ENCODE measurements at places on chromosomes 6 and 20. TPM values are rescaled to one million over a fixed set of nuclear protein-coding genes. Genes with fewer than 3 reads are reported as not detected.

DNA sequence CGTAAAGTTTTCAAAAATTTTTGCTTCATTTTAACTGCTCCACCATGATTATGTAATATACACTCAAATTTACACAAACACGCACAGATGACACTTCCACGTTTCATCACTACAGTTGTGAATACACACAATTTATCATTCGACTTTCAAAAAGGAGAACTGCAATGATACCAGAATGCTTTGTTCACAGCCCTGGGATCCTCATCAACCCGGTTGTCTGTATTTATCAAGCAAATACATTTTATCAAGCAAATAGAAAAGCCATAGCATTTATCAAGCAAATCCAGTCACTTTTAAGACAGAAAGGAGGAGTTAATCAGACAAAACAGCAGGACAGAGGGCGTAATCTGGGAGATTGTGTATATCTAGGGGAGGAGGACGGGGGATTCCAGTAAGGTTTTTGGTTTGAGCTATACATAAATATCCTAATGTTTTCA lies 20.3 kb upstream of the ABT1 start:
- no peak for DNase-seq
- no peak overlapping the region for H3K27ac ChIP-seq
- H3K4me3 ChIP-seq, result no peak overlapping the region
- no peaks in the 10 kb centered on the region for H3K4me1 ChIP-seq
- H3K27me3 ChIP-seq, result no peaks in the 10 kb centered on the region

Gene WFDC5
- not detected for total RNA-seq

- DNase-seq, result no peak
- no peak overlapping the region for H3K4me3 ChIP-seq
- no peaks in the 10 kb centered on the region for H3K36me3 ChIP-seq
- no peak overlapping the region for H3K27ac ChIP-seq
These were observed 106.7 kb upstream of the CENPW start for GRCh38 chr6:126233192-126233591.

Gene ENPP5
- total RNA-seq, result 2.3 TPM

Gene MMP24
- total RNA-seq, result 13.0 TPM

Gene PNPLA1
- total RNA-seq, result 0.25 TPM

GRCh38 chr20:4848041-4848440 lies 126.3 kb downstream of the PRND start:
- no peak overlapping the region for H3K27ac ChIP-seq
- no peak overlapping the region for H3K4me3 ChIP-seq
- H3K27me3 ChIP-seq, result no peaks in the 10 kb centered on the region
- no peaks in the 10 kb centered on the region for H3K4me1 ChIP-seq
- no peak for DNase-seq
- H3K36me3 ChIP-seq, result no peaks in the 10 kb centered on the region

Gene SLC25A27
- total RNA-seq, result not detected

- no peak overlapping the region for H3K4me3 ChIP-seq
- H3K27me3 ChIP-seq, result no peaks in the 10 kb centered on the region
- H3K27ac ChIP-seq, result no peak overlapping the region
- H3K36me3 ChIP-seq, result no peaks in the 10 kb centered on the region
- no peaks in the 10 kb centered on the region for H3K4me1 ChIP-seq
These were observed 63.9 kb upstream of the MCHR2 start for GRCh38 chr6:100057941-100058340.

GRCh38 chr6:23879816-23880215 lies 246.2 kb upstream of the NRSN1 start:
- H3K27ac ChIP-seq, result no peak overlapping the region
- H3K36me3 ChIP-seq, result no peaks in the 10 kb centered on the region
- H3K4me3 ChIP-seq, result no peak overlapping the region
- H3K27me3 ChIP-seq, result no peaks in the 10 kb centered on the region
- no peaks in the 10 kb centered on the region for H3K4me1 ChIP-seq

GRCh38 chr6:25635886-25636317 lies 16.1 kb upstream of the SCGN start:
- DNase-seq, result peak; percentile 69
- peak overlapping the region; percentile 8 for H3K27ac ChIP-seq
- no peaks in the 10 kb centered on the region for H3K36me3 ChIP-seq
- peaks cover 42% of the 10 kb centered on the region for H3K4me1 ChIP-seq
- no peaks in the 10 kb centered on the region for H3K27me3 ChIP-seq
- no peak overlapping the region for H3K4me3 ChIP-seq

DNA sequence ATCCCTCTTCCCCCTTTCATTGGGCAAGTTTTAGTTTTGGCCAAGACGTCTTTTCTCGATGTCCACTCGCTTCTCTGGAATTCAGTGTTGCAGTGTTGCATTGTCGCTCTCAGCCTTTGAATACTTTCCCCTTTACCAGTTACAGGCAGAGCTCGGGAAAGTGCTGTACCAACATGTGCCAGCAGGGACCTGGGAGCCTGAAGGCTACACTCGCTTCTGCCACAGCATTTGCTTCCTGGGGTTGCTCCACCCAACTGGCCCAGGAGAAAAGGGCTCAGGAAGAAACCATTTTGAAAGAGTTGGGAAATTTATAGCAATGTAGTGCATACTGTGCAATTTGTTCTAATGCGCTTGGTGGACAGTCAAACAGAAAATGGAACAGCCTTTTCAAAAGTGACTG lies 78.6 kb downstream of the LINC00237 start:
- DNase-seq, result peak; percentile 53
- no peaks in the 10 kb centered on the region for H3K4me1 ChIP-seq
- H3K4me3 ChIP-seq, result no peak overlapping the region
- no peak overlapping the region for H3K27ac ChIP-seq
- H3K36me3 ChIP-seq, result no peaks in the 10 kb centered on the region

Gene OVOL2
- 8.8 TPM for total RNA-seq

DNA sequence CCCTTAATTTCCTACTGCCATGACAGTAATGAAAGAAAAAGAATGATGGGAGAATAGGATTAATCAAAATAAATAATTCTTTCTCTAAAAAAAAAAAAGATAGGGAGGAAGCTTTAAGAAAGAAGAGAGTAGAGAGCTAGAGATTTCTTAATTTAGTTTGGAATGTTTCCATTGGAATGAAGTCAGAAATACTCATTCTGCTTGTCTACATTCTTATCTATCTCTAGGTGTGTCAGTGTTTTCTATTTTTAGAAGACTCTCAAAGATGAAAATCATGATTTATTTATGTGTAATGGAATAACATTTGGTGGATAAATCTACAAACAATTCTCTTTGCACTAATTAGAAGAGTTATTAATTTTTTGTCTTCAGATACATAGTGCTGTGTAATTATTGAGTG lies 38.0 kb upstream of the HIVEP1 start:
- H3K27me3 ChIP-seq, result no peaks in the 10 kb centered on the region
- H3K27ac ChIP-seq, result no peak overlapping the region
- H3K4me3 ChIP-seq, result no peak overlapping the region

DNA sequence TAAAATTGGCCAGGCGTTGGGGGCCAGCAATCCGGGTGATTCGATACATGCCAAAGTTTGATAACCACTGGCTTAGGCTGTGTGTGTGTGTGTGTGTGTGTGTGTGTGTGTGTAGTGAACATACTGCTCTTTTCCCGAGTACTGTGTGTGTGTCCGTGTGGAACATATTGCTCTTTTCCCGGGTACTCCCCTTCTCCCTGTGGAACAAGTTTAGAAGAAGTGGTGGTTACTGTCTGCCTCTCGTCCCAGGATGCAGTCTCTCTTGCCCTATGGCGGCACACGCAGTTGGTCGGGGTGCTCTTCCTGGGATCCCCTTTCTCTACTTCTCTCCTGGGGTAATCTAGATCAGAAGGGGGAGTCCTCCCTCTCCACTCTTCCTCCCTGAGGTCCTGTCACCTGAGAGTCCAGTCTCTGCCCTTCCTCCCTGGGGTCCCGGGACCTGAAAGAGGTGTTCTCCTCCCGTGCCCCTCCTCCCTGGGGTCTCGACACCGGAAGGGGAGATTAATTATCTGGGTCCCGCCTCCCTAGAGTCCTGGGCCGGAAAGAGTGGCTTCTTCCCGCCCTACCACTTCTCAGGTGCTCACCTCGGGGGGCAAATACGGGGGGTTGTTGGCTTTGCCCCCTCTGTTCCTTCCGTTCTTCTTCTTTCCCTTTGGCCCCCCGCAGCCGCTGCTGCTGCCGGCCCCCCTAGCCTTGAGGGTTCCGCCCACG lies 516 bp downstream of the GTPBP2 start:
- peak overlapping the region; percentile 78 for H3K4me3 ChIP-seq
- peaks cover 1% of the 10 kb centered on the region for H3K36me3 ChIP-seq
- no peaks in the 10 kb centered on the region for H3K4me1 ChIP-seq
- peak overlapping the region; percentile 99 for H3K27ac ChIP-seq

- no peak for DNase-seq
- no peak overlapping the region for H3K4me3 ChIP-seq
These were observed 107.2 kb upstream of the CENPW start for GRCh38 chr6:126232671-126233070.

DNA sequence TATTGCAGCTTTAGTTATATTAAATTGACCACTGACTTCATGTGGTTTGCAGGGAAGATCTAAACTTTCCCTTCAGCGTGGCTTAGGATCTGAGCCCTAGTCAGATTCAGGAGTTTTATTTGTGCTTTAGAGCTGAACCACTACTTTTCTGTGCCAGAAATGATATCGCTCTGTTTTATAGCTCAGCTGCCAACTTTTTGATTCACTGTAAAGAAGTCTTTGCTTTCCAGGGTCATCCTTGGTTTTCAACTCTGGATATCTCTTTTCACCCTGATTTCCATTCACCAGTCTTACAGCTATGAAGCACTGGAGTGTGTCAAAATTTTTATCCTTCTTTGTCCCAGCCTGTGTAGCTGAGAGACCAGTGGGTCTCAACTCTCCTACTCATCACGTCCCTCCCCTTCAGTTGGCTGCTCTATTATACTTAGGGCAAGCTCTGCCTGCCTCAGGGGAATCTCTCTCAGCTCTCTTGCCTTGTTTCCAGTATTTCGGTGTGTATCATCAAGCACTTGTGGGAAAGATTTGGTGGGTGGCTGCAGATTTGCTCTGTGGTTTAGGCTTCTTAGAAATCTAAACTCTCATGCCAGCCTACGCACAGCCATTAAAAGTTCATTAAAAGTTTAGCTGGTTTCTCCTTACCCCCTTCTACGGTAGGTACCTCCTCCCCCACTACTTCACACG lies 425.5 kb downstream of the TENT5A start:
- no peaks in the 10 kb centered on the region for H3K36me3 ChIP-seq
- H3K27ac ChIP-seq, result no peak overlapping the region
- no peaks in the 10 kb centered on the region for H3K4me1 ChIP-seq
- no peak overlapping the region for H3K4me3 ChIP-seq
- no peak for DNase-seq

- H3K4me1 ChIP-seq, result no peaks in the 10 kb centered on the region
- no peak overlapping the region for H3K27ac ChIP-seq
- no peaks in the 10 kb centered on the region for H3K36me3 ChIP-seq
- H3K4me3 ChIP-seq, result no peak overlapping the region
These were observed 43.0 kb upstream of the TGM2 start for GRCh38 chr20:38208088-38208487.

GRCh38 chr6:91149956-91150705 lies 563.3 kb upstream of the MAP3K7 start:
- H3K4me3 ChIP-seq, result no peak overlapping the region
- no peak overlapping the region for H3K27ac ChIP-seq
- no peak for DNase-seq
- H3K36me3 ChIP-seq, result no peaks in the 10 kb centered on the region
- H3K4me1 ChIP-seq, result no peaks in the 10 kb centered on the region
- no peaks in the 10 kb centered on the region for H3K27me3 ChIP-seq

Gene SSTR4
- not detected for total RNA-seq

Gene KCNG1
- 1.5 TPM for total RNA-seq

Data from Caco-2 (cell line).